Stimulated activated CD4-positive, alpha-beta T cell treated with anti-CD3 and anti-CD28 coated beads, Interleukin-1b, Interleukin-23, amount 100 ng/mL, for 4 hours (primary cell): ENCODE measurements at places on chromosomes 7 and 10.

DNA sequence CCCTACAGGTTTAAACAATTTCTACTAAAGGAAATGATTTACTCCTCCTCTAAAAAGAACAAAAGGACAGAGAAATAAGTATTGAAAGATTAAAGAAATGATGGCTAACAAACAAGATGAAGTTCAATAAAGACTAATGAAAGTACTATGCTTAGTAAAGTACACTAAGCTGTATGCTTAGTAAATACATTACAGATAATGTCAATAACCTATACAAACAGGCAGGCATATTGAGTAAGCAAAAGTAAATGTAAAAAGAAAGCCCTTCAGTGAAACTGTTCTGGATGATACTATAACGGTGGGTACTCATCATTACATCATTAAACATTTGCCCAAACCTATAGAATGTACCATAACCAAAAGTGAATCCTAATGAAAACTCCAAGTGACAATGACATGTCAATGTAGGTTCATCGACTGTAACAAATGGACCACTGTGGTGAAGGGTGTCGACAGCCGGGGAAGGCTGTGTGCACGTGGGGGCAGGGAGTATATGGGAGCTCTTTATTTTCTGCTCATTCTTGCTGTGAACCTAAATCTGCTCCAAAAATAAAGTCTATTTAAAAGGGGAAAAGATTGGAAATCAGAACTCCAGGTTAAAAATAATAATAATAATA, 34.0 kb downstream of the CYTH3 start:
- DNase-seq: no peak

DNA sequence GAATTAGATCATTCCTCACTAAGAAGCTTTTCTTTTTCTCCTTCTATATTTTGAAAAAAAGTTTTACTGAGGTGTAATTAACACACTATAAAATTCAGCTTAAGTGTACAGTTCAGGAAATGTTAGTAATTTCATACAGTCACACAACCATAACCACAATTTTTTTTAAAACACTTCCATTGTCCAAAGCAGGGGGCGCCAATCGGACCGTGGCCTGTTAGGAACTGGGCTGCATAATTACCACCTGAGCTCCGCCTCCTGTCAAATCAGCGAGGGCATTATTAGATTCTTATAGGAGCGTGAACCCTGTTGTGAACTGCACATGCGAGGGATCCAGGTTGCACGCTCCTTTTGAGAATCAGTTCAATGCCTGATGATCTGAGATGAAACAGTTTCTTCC, 427.1 kb downstream of the TFEC start:
- no peak for DNase-seq

- no peak for DNase-seq
These were observed 229.9 kb downstream of the RPS24 start for GRCh38 chr10:78263521-78263988.

- DNase-seq: no peak
These were observed 228.6 kb downstream of the ELFN1 start for GRCh38 chr7:1898628-1899185.

- DNase-seq: no peak
These were observed 930.6 kb upstream of the ZNF722 start for GRCh38 chr7:63067897-63068585.

DNA sequence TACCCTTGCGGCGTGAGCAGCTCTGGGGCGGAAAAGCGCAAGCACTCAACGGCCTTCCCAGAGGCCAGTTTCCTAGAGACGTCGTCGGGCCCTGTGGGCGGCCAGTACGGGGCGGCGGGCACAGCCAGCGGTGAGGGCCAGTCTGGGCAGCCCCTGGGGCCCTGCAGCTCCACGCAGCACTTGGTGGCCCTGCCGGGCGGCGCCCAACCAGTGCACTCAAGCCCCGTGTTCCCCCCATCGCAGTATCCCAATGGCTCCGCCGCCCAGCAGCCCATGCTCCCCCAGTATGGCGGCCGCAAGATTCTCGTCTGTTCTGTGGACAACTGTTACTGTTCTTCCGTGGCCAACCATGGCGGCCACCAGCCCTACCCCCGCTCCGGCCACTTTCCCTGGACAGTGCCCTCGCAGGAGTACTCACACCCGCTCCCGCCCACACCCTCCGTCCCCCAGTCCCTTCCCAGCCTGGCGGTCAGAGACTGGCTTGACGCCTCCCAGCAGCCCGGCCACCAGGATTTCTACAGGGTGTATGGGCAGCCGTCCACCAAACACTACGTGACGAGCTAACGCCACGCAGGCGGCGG, 12.6 kb downstream of the TRIM8 start:
- DNase-seq: no peak

DNA sequence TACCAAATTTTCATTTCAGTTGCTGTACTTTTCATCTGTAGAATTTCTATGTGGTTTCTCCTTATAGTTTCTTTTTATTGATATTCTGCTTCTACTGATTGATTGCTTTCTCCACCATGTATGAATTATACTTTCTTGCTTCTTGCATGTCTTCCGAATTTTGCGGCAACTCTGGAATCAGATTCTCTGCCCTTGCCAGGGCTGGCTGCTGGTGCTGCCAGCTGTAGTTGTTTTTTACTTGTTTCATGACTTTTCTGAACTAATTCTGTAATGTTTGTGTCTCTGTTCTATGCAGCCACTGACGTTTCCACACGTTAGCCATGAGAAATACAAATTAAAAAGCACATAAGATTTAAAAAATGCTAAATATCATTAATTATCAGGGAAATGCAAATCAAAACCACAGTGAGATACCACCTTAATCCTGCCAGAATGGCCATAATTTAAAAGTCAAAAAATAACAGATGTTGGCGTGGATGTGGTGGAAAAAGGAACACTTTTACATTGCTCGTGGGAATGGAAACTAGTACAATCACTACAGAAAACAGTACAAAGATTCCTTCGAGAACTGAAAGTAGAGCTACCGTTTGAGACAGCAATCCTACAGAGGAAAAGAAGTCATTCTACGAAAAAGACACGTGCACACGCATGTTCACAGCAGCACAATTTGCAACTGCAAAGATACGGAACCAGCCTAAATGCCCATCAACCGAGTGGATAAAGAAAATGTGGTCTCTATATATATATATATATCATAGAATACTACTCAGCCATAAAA, 51.5 kb downstream of the MAD1L1 start:
- DNase-seq: no peak

- DNase-seq: no peak
These were observed 224.6 kb upstream of the FERD3L start for GRCh38 chr7:19369806-19370205.

DNA sequence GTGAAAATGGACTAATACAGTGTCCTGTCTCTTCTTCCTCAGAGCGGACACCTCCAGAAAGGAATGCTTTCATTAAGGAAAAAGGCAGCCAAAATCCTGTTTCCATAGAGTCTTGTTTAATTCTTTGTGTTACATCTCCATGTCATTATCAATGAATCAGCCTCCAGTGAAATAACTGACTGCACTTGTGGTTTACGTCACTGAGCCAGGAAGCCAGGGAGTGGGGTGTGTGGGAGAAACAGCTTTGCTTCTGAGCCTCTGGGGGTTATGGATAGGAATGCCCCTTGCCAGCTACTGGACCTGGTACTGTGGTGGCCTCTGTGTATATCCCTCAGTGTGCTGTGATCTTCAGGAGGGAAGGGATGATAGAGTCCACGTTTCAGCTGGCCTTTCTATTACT, 416.8 kb downstream of the GALNT17 start:
- DNase-seq: no peak

GRCh38 chr7:33760834-33761233, 144.5 kb upstream of the BMPER start:
- no peak for DNase-seq

DNA sequence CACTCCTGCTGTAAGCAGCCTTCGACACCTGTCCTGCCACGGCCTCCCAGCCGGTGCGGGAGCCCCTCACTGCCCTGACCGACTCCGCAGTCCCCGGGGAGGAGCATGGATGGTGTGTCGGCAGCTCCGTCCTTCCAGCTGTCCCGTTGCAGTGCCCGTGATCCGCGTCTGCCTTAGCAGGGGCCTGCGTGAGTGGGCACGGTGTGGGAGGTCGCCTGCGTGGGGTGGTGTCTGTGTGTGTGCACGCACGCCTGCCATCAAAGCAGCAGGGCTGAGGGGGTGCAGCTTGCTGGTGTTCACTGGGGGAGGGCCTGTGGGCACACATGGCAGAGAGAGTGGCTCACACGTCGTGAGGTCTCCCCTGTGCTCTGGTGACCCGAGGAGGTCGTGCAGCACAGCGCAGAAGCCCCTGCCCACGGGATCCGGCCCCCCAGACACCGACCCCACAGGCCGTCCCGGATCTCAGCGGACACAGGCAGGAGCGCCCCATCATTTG, 10.3 kb downstream of the MAFK start:
- no peak for DNase-seq

- peak; percentile 18 for DNase-seq
These were observed at the start of gene NACAD for GRCh38 chr7:45088821-45089340. Gene NACAD, minus strand, starts transcription at chr7:45088969. Its CDS starts 75 bp downstream, at chr7:45088894.

DNA sequence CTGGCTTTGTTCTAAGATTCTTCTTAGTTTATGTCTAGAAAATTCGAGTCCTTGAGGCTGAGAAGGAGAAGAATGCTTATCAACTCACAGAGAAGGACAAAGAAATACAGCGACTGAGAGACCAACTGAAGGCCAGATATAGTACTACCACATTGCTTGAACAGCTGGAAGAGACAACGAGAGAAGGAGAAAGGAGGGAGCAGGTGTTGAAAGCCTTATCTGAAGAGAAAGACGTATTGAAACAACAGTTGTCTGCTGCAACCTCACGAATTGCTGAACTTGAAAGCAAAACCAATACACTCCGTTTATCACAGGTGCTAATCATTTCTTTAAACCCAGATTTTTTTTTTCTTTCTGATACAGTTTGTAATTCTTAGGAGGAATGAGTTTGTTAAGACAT, 6.7 kb downstream of the CEP55 start:
- DNase-seq: no peak

GRCh38 chr10:96619120-96619519, 32.3 kb upstream of the TM9SF3 start:
- no peak for DNase-seq

GRCh38 chr10:16883084-16883483, 65.9 kb upstream of the RSU1 start:
- DNase-seq: no peak

GRCh38 chr7:148458263-148458662, 132.3 kb upstream of the C7orf33 start:
- DNase-seq: no peak

GRCh38 chr10:118939211-118940007, 90.1 kb upstream of the NANOS1 start:
- no peak for DNase-seq

GRCh38 chr10:50271564-50272250, 20.4 kb upstream of the ASAH2 start:
- DNase-seq: no peak

DNA sequence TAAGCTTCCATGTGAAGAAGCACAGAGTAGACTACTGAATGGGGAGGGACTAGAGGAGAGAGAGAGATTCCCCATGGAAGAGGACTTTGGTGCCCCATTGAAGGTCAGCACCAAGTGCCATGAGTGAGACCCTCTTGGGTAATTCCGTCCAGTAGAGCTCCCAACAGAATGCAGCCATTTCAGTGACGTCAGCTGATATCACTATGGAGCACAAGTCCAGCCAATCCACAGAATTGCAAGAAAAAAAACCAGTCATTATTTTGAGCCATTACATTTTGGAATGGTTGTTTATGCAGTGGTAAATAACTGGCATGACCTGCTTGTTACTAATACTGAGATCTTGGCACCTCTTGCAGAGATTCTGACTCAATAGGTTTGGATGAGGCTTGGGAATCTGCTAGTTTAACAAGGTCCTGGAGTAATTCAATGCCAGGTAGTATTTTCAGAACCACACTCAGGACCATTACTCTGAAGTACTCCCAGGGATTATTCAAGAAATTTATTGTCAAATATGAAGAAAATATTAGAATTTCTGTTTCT, 52.6 kb upstream of the SP8 start:
- no peak for DNase-seq

DNA sequence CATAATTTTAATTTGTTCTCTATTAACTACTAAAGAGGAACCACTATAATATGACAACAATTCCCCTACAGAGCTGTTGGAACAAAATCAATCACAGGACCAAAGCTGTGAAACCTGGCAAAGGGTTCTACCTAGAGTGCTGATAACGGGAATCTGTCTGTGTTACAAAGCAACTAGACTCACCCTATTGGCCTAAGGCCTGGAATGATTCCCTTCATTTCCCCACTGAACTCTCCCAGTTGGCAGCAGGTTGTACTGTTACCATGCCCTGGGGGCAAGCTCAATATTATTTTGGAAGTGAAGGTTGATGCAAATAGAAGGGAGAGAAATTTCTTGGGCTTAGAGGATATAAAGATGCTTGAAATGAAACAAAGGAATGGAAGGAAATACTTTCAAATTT, 81.8 kb downstream of the SEMA3A start:
- no peak for DNase-seq

DNA sequence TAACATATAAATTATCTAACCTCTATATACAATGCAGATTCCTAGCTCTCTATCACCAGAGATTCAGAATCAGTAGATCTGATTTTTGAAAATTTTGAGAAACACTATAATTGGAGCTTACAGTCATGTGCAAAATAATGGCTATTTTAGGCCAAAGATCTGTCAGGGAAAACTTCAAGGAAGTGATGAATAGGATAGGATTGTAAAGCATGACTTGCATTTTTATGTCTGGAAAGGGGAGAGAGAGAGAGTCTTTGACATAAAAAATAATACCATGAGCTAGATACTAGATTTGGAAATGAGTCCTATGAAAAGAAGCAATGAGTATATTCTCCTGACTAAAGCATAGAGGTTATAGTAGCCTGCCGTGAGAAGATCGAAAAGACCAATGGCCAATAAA, 181.1 kb downstream of the SDHAF3 start:
- DNase-seq: no peak

- no peak for DNase-seq
These were observed 64.1 kb downstream of the MINDY3 start for GRCh38 chr10:15796098-15796759.

- DNase-seq: no peak
These were observed 148.4 kb downstream of the RNF133 start for GRCh38 chr7:122550545-122550944.

- no peak for DNase-seq
These were observed 10.8 kb upstream of the MNX1 start for GRCh38 chr7:157021071-157021870.

DNA sequence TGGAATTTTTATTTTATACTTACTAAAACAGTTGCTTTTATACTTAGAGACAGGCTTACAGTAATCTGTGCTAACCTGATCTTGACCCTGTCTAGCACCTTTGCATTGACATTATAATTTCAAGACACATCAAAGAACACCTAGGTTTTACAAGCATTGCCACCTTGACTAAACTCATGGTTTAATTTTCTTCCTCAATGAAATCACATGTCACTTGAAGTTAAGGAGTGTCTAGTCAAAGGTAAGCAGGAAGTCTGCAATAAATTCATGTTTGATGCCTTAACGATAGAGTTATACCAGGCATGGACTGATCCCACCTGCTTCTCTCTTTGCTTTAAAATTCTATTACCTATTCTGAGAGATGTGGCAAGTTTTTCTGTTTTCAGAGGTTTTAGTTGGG, 62.4 kb downstream of the ZNF800 start:
- no peak for DNase-seq

GRCh38 chr10:107031931-107032699, 132.4 kb downstream of the SORCS1 start:
- no peak for DNase-seq
